ENCODE measurements at places on chromosomes 1 and 21.

DNA sequence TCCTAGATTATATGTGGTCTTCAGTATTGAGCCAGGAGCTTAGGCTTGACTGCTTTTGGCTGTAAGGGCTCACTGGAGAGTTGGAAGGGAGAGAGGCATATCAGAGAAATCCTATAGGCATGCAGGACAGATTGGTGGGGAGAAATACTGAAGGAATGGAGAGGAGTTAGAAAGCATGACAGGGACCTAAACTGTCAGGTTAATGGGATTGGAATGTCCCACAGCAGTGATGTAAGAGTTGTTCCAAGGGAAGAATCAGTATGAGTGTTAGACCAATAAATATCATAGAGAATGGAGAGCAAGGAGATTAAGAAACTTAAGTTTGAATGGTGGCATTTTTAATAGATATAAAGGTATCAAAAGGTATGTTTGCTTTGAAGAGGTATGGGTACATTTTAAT is 39.7 kb downstream of the SLC35A3 start:
- peak; percentile 31 for DNase-seq

GRCh38 chr1:238649200-238649599 is 737.2 kb upstream of the CHRM3 start:
- no peak for DNase-seq

GRCh38 chr1:39189592-39190041 is 14.9 kb upstream of the MACF1 start:
- peak; percentile 55 for DNase-seq

DNA sequence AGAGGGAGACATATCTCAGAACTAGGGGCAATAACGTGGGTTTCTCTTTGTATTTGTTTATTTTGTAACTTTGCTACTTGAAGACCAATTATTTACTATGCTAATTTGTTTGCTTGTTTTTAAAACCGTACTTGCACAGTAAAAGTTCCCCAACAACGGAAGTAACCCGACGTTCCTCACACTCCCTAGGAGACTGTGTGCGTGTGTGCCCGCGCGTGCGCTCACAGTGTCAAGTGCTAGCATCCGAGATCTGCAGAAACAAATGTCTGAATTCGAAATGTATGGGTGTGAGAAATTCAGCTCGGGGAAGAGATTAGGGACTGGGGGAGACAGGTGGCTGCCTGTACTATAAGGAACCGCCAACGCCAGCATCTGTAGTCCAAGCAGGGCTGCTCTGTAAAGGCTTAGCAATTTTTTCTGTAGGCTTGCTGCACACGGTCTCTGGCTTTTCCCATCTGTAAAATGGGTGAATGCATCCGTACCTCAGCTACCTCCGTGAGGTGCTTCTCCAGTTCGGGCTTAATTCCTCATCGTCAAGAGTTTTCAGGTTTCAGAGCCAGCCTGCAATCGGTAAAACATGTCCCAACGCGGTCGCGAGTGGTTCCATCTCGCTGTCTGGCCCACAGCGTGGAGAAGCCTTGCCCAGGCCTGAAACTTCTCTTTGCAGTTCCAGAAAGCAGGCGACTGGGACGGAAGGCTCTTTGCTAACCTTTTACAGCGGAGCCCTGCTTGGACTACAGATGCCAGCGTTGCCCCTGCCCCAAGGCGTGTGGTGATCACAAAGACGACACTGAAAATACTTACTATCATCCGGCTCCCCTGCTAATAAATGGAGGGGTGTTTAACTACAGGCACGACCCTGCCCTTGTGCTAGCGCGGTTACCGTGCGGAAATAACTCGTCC is 1.3 kb upstream of the OLIG2 start:
- DNase-seq, result no peak

DNA sequence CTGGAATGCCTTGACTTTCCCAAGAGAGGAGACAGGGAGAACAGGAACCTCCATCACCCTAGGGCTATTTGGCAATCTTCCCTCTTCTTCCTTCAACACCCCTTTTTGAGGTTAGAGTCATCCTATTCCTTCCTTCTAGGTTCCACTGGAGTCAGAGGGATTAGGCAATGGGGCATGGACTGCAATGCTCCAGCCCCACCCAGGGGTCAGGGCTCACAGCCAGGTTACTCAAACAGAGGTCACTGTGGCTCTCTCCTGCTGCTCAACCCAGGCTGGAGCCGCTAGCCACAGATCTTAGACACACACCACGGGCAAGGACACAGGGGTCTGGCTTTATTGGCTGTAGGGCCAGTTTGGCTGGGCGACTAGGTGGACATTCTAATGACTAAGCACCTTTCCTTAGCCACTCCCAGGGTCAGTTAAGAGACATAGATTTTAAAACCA is 145.5 kb upstream of the NRIP1 start:
- DNase-seq, result peak; percentile 94

DNA sequence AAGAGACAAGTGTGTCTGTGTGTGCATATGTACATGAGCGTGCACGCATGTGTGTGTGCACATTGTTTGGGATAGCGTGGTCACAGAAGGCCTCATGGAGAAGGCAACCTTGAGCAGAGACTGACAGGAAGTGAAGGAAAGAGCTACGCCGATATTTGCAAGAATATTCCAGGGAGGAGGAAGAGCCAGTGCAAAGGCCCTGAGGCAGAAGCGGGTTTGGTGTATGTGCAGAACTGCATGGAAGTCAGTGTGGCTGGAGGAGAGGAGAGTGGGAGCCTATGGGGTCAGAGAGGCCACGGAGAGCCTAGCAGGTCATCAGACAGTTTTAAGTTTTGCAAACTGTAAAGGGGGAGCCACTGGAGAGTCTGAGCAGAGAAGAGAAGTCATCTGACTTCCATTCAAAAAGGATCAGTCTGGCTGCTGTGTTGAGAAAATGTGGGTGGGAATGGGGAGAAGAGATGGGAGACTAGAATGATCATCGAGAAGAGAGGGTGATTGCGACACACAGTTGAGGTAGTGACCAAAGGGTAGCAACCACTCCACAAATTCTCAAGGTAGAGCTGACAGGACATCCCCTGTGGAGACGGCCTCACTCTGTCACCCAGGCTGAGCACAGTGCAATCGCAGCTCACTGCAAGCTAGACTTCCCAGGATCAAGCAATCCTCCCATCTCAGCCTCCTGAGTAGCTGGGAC is 3.9 kb downstream of the CELA2B start:
- DNase-seq, result no peak

GRCh38 chr1:10510520-10511493 is 36.1 kb downstream of the PEX14 start:
- DNase-seq, result peak; percentile 93

DNA sequence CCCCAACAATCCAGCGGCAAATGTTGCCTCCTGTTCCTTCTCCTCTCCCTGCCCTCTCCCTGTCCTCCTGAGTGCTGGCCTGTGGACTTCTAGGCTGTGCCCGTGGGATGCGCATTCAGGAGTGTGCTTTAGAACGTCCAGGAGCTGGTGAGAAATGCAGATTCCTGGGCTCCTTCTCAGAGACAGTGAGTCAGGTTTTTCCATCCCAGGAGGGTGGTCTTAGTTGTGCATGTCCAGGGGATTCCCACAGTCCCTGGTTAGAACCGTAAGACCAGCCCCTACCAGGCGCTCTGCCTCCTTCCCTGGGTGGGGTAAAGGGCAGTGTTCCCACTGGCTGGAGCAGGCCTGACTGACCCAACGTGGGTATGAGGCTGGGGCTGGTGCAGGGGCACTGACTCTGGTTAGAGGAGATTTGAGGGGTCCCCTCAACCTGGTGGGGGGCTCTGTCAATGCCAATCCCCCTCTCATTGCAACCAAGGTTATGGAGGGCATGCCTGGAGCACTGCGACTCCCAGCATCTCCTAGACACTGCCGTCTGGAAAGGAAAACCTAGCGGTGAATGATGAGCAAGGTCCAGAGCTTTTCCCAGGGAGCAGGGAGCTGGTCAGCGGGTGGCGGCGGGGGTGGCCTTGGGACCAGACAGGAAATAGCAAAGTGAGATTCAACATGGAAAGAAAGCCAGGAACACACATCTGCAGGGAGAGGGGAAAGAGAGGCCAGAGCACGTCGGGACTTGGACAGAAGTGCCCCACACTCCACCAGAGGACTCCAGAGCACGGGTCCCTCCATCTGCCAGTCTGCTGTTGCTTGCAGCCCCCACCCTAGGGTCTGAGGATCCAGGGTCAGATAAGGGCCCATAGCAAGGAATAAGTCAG is 38.5 kb downstream of the HSPG2 start:
- DNase-seq, result no peak

DNA sequence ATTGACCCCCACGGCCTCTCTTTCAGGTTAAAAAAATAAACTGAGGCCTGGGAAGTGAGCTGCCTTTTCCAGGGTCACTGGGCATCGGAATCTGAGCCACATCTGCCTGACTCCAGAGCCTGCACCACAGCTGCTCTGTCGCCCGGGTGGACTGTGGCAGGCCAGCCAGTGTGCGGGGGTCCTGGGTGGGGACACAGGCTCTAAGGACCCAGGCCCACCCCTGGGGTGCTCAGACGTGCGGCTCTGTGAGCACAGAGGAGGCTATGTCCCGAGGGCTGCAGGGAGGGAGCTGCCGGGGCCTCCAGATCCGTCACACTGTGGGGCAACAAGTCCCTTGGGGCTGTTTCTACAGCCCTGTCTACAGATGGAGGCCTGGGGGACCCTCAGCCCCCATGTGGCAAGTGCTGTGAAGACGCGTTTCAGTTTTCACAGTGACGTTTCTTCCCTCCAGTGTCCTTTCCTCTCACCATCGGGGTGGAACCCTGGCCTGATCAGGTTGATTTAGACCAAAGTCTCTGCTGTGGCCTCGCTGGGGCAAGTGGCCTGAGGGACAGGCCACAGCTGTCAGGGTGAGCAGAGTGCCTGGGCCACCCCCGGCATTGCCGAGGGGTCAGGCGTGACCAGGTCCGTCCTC is 39.2 kb upstream of the ACTRT2 start:
- DNase-seq, result no peak

DNA sequence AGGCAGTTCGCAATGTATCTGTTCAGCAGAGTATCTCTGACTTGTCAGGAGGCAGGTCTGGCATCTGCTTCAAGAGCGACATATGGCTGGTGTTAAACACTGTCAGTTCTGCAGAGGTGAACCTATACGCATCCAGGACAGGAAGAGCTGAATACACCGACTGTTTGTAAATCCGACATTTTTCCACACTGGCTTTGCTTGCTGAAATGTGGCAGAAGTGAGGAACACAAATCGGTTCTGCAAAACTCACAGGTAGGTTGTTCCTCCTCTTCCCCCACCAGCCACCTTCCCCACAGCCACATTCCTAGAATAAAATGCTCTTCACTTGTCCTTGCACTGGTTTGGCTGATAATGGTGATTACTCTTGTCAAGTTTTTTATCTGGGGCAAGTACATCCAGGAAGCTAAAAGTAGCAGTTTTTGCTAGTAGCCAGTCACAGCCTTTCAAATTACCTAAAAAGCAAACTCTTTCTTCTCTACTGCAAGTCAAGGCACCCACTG is 289.2 kb downstream of the GRIK1 start:
- DNase-seq, result no peak

GRCh38 chr1:44377925-44378784 is 23.1 kb upstream of the ERI3 start:
- DNase-seq, result peak; percentile 76

DNA sequence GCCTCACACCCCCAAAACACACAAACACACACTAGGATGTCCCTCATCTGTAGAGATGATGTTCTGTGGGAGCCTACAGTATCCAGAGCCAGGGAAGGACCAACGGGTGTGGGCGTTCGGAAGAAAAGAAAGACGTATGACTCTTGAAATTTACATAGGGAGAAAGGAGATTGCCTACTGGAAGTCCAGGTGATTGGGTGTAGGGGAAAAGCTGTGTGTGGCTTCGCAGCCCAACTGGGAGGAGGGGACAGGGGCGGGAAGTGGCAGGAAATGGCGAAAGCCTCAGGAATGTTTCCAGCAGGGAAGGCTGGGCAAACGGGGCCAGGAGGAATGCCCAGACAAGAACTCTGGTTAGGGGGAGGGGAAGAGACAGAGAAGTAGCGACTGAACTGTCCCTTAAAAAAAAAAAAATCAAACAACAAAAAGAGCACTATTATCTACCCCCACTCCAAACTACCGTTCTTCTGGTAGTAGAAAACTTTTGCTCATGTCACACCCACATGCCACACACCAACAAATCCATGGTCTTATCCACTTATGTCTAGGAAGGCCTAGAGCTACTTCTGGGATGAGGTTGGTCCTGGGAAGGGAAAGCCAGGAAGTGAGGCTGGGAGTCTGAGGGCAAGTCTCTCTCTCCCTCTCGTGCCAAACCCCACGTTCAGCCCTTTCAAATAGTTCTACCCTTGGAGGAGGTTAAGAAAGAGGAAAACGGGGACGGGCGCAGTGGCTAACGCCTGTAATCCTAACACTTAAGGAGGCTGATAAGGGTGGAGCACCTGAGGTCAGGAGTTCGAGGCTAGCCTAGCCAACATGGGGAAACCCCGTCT is 1.8 kb upstream of the CKS1B start:
- DNase-seq, result peak; percentile 99

GRCh38 chr1:213779228-213779627 is 208.5 kb upstream of the PROX1 start:
- peak; percentile 95 for DNase-seq

DNA sequence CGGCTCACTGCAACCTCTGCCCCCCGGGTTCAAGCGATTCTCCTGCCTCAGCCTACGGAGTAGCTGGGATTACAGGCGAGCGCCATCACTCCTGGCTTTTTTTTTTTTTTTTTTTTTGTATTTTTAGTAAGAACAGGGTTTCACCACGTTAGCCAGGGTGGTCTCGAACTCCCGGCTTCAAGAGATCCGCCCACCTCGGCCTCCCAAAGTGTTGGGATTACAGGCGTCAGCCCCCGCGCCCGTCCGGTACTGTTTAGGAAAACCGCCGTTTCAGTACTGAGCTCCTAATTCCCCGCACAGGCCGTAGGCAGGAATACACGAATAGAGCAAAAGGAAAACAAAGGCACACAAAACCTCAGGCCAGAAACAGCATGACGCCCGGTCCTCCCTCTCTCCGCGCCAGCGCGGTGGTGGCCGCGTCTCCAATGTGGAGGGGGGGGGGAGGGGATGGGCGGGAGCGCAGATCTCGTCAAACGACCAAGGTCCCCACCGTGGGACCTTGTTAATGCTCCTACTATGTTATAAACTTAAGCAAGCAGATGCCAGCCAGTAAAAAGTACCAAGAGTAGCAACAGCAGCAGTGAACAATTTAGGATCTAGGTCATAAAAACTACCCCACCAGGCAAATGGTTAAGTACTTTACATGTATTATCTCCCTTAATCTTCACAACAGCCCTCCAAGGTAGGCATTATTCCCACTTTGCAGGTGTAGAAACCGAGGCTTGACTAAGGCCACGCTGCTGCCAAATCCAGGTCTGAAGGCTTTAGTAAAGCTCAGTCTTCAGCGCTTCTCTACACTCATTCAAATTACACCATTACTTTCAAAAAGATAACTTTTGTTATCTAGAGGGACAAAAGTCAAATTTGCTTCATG is 648 bp upstream of the ADAR start:
- peak; percentile 61 for DNase-seq

DNA sequence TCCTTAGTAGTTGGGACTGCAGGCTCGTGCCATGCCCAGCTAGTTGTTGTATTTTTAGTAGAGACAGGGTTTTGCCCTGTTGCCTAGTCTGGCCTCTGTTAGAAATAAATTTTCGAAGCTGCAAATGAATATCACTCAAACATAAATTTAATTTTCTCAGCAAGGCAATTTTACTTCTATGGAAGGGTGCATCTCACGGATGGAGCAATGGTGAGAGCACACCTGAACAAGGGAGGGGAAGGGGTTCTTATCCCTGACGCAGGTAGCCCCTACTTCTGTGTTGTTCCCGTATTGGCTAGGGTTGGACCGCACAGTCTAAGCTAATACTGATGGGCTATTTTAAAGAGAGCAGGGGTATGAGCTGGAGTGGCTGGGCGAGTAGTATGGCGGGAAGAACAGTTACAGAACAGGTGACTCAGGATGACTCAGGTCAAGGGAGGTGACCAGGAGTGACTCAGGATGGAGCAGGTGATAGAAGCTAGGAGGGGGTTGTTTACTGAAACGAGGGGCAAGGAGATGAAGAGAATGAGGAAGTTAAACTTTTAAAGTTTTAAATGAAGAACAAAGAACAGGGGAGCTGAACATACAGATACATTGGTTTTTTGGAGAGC is 7.5 kb downstream of the MDM4 start:
- DNase-seq, result peak; percentile 94
